ENCODE measurements at places on chromosomes 16 and 17. TPM values are rescaled to one million over a fixed set of nuclear protein-coding genes. Genes with fewer than 3 reads are reported as not detected.

The TMEM186 gene
- total RNA-seq: 6.0 TPM

The PHF23 gene
- 37.7 TPM for total RNA-seq

The KRTAP4-4 gene
- not detected for total RNA-seq

The ABCC12 gene
- not detected for total RNA-seq

The HBA2 gene
- not detected for total RNA-seq

The SLC5A11 gene
- 0.27 TPM for total RNA-seq

The USP43 gene
- 0.18 TPM for total RNA-seq

The PMFBP1 gene
- total RNA-seq: 0.63 TPM

The EFNB3 gene
- total RNA-seq: 0.38 TPM

The TBX2 gene
- 1.0 TPM for total RNA-seq

The CMTM2 gene
- total RNA-seq: not detected

The NPTX1 gene
- 0.09 TPM for total RNA-seq
